ENCODE measurements at places on chromosomes 12 and 14.

GRCh38 chr12:63978519-63978918, 134.0 kb downstream of the SRGAP1 start:
- DNase-seq: no peak

- DNase-seq: no peak
These were observed 141.1 kb downstream of the PHETA1 start for GRCh38 chr12:111227476-111228420.

GRCh38 chr12:89844539-89844938, 135.9 kb upstream of the ATP2B1 start:
- DNase-seq: no peak

DNA sequence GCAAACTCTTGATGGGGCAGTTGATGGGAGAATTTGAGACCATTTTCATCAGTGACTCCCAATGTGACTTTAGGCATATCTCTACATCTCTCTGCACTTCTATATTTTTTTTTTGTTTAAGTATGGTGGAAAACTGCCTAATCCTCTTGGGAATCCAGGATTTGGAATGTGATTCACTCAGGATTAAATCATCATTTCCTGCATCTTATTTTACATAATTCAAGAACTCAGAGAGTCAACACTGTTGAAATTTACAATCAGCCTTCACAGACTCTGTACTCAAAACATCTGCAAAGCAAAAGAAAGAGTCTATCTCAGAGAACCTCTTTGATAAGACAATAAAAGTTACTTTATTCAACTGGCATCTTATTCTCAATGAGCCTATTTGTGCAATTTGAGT, 260.7 kb upstream of the NOS1 start:
- no peak for DNase-seq

DNA sequence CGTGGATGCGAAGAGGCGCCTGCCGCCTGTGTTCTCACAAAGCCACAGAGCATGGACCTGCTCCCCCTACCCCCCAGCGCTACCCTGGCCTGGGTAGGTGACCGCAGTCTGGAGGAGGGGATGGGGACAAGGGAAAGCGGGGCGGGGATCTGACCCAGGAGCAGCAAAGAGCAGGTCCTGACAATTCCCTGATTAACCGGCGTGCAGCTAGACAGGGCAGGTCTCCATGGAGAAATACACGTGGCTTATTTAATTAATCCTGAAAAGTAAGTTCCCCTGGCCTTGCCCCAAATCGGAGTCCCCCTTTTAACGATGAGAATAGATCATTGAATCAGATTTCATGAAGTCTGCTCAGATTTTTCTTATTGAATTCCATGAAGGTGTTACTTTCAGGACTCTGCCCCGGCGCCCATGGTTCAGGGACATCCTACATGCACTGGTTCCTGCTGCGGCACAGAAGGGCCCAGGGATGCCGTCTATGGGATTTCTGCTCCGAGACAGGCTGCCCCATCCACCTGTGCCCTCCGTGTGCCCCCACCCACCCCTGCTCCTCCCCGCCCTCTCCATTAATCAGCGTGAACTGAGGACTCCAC, 251.0 kb upstream of the SFSWAP start:
- no peak for DNase-seq

GRCh38 chr12:122096591-122097149, 18.1 kb downstream of the MLXIP start:
- no peak for DNase-seq

- no peak for DNase-seq
These were observed 28.1 kb upstream of the CFL2 start for GRCh38 chr14:34742270-34743115.

- DNase-seq: no peak
These were observed 4.2 kb upstream of the DAD1 start for GRCh38 chr14:22593189-22593588.

DNA sequence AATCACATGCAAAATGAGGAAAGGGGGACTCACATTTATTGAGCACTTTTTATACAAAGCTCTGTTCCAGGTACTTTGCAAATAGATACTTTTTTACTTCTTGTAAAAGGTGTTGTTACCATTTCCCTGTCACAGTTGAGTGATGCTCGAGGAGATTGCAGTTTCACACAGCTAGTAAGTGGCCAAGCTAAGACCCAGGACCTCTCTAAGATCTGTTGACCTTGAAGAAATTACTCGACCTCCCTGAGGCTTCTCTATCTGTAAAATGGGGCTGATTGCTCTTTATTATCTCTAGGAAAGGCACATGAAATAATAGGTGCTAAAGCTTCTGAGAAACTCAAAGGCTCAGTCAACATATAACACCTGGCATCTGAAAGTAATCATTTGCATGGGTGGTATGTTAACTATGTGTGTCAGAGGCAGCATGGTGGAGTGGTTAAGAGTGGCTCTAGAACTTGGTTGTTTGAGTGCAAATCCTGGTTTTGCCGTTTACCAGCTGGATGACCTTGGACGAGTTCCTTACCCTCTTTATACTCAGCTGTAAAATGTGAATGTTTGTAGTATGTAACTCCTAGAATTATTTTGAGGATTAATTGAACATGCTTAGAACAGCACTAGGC, 41.5 kb downstream of the IFT81 start:
- DNase-seq: no peak

DNA sequence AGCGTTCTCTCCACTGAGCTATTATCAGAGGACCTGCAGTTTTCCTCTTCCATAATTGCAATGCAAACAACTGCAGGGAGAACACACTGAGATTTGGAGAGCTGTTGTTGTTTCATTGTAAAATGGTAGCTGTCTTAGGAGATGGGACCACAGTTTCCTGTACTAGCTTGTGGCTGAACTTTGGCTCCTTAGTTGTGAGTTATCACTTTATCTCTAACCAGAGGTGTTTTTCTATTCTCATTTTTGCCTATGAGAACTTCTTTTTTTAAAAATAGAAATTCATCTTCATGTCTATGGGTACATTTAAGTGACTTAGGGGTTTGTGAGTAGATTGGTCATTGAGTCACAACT, 216.5 kb downstream of the SLC38A4 start:
- no peak for DNase-seq

All from activated CD4-positive, alpha-beta T cell treated with anti-CD3 and anti-CD28 coated beads for 36 hours (primary cell).